ENCODE measurements at places on chromosomes 12 and 14. TPM values are rescaled to one million over a fixed set of nuclear protein-coding genes. Genes with fewer than 3 reads are reported as not detected.
A peak's percentile ranks its signal among the peaks of the same experiment; 100 is the strongest.

Gene GALNT8
- total RNA-seq = not detected

- no peaks in the 10 kb centered on the region for H3K4me1 ChIP-seq
- H3K27ac ChIP-seq = no peak overlapping the region
- no peaks in the 10 kb centered on the region for H3K36me3 ChIP-seq
- no peaks in the 10 kb centered on the region for H3K27me3 ChIP-seq
- DNase-seq = no peak
- no peak overlapping the region for H3K4me3 ChIP-seq
These were observed 1010.5 kb downstream of the NRXN3 start for GRCh38 chr14:79180656-79181055.

Gene PUS1
- total RNA-seq = 47.9 TPM

Gene G2E3
- 26.6 TPM for total RNA-seq

Gene VDR
- total RNA-seq = 0.48 TPM

DNA sequence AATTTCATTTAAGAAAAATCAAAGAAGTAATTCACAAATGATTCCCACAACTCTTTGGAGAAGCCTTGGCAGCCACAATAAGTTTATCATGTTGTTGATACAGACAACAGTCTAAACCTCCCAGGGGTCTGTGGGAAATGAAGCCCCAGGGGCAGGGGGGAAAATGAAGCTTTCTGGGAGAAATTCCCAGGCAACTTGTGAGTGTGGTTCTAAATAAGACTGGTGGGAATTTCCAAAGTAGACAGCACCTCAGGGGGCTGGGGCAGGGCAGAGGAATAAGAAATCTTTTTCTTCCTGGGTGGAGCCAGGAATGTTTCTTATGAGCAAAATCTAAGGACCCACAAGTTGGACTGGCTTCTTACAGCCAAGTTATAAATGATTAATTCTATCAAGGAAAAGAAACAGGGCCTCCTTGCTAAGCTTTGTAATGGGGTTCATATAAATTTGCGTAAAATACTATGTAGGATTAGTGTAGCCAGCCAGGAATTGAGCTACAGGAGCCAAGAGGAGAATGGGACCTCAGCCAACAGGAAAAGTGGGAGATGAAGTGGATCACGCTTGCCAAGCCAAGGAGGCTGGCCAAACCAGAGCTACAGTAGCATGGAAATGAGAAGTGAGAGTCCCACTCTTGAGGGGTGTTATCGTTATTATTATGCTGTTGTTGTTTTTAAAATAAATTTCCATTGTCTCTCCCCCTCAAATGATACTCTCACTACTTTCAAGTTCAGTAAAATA lies 182.9 kb upstream of the FAR2 start:
- DNase-seq = peak; percentile 80
- peaks cover 30% of the 10 kb centered on the region for H3K4me1 ChIP-seq
- H3K4me3 ChIP-seq = no peak overlapping the region
- no peak overlapping the region for H3K27ac ChIP-seq
- no peaks in the 10 kb centered on the region for H3K27me3 ChIP-seq
- no peaks in the 10 kb centered on the region for H3K36me3 ChIP-seq

GRCh38 chr14:53260286-53260685 lies 107.2 kb upstream of the DDHD1 start:
- no peak overlapping the region for H3K4me3 ChIP-seq
- H3K27me3 ChIP-seq = no peaks in the 10 kb centered on the region
- no peak overlapping the region for H3K27ac ChIP-seq
- no peaks in the 10 kb centered on the region for H3K36me3 ChIP-seq

DNA sequence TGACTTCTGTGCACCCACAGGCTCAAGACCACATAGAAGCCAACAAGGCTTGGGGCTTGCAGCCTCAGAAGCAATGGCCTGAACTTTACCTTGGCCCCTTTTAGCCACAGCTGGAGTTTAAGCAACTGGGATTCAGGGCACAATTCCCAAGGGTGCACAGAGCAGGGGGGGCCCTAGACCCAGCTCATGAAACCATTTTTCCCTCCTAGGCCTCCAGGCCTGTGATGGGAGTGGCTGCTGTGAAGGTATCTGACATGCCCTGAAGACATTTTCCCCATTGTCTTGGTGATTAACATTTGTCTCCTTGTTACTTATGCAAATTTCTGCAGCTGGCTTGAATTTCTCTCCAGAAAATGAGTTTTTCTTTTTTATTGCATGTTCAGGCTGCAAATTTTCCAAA lies 21.9 kb downstream of the GABARAPL1 start:
- H3K36me3 ChIP-seq = peaks cover 2% of the 10 kb centered on the region
- H3K27me3 ChIP-seq = no peaks in the 10 kb centered on the region
- no peak overlapping the region for H3K4me3 ChIP-seq
- no peak for DNase-seq

DNA sequence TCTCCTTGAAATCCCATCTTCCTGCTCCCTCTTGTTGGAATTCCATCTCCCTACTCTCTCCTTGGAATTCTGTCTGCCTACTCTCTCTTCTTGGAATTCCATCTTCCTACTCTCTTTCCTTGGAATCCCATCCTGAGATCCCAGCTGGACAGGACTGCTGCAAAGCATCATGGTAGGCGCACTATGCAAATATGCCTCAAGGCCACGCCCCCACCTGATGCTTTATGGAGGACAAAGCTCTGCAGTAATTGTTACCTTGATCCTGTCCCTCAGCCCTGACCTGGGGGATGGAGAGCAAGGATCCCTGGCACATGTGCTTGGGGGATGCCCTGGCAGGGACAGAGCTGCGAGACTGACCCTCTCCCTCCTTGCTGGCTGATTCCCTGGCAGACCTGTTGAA lies 185.6 kb downstream of the TBX5 start:
- no peaks in the 10 kb centered on the region for H3K27me3 ChIP-seq
- no peaks in the 10 kb centered on the region for H3K4me1 ChIP-seq
- no peak for DNase-seq

Gene OAS1
- 2.9 TPM for total RNA-seq

DNA sequence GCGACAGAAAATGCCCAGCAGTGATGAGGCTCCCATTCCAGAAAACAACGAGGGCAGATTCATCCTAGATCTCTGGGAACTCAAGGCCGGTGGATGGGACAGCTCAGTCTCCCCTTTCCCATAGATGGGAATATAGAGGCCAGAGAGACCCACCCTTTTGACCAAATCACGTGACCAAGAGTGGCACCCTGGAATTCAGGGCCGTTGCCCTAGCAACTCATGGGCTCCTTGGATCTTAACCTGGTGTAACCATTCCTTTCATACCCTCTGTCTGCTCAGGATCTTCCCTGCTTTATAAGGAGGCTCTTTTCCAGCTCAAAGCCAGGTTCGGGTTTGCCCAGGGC lies 8.4 kb upstream of the LRTM2 start:
- H3K27me3 ChIP-seq = no peaks in the 10 kb centered on the region
- no peak overlapping the region for H3K4me3 ChIP-seq
- H3K27ac ChIP-seq = peak overlapping the region; percentile 36

GRCh38 chr14:104496095-104496494 lies 83.5 kb upstream of the C14orf180 start:
- H3K4me1 ChIP-seq = no peaks in the 10 kb centered on the region
- no peak overlapping the region for H3K27ac ChIP-seq
- H3K27me3 ChIP-seq = no peaks in the 10 kb centered on the region
- no peak for DNase-seq

Gene TAS2R7
- not detected for total RNA-seq

DNA sequence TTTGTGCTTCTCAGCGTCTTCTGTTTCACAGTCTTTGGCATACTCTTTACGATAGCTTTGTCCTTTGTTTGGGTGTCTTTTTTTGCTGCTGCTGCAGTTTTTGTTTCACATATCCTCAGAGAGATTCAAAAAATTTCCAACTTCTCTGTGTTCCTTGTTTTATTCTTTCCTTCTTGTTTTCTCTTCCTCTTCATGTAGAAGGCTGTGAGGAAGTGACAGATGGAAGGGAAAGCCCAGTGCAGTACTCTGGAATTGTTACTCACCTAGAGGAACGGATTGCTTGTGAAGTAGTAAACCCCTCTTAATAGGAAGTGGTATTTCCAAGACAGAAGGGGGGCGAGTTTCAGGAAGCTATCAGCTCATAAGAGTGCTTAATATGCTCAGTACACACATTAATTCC lies 1.7 kb downstream of the CREBL2 start:
- no peaks in the 10 kb centered on the region for H3K27me3 ChIP-seq
- peaks cover 5% of the 10 kb centered on the region for H3K4me1 ChIP-seq
- DNase-seq = no peak
- no peak overlapping the region for H3K27ac ChIP-seq

DNA sequence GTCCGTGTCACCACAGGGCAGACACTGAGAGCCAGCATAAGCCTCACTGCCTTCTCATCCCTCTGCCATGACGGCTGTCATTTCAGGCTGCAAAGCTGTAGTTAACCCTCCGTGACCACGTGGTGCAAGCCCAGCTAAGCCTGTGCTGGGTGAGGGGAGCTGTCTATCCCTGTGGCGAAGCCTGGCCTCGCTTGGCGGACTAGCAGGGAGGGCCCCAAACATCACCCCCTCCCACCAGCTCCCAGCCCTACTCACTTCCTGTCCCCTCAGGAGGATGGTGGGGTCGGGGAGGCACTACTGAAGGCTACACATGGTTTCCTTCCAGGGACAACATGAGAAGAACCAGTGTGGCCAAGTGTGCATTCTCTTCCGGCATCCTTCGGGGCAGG lies 88.2 kb downstream of the CHGA start:
- DNase-seq = no peak
- H3K27me3 ChIP-seq = no peaks in the 10 kb centered on the region
- no peaks in the 10 kb centered on the region for H3K36me3 ChIP-seq
- H3K4me1 ChIP-seq = no peaks in the 10 kb centered on the region

DNA sequence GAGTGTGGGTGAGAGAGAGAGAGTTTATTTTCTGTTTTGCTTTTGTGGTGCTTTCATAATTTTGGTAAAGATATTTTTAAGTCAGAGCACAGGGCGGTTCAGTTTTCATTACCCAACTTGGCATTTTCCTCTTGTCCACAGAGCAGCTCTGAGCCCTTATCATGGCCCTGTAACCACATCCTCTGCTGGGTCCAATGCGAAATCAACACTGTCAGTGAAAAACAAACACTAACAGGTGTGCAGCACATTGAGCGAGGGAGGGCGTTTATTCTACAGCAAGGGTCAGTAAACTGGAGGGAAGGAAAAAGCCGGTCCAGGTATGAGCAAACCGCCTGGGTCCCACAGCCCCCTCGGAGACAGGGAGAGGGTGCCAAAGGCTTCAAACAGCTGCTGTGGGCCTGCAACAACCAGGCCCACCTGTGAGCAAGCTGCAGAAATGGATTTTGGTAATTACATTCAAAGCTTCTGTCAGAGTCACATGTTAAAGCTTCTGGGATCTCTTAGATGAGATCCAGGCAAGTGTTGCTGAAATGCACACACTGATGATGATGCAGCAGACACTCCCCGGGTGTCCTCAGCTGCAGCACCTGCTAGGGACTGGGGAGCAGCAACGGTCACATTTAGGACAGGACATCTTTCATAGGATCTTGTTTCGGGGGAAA lies 132.7 kb upstream of the DYRK2 start:
- no peaks in the 10 kb centered on the region for H3K4me1 ChIP-seq
- H3K27me3 ChIP-seq = no peaks in the 10 kb centered on the region
- no peaks in the 10 kb centered on the region for H3K36me3 ChIP-seq
- no peak overlapping the region for H3K27ac ChIP-seq
- no peak overlapping the region for H3K4me3 ChIP-seq

DNA sequence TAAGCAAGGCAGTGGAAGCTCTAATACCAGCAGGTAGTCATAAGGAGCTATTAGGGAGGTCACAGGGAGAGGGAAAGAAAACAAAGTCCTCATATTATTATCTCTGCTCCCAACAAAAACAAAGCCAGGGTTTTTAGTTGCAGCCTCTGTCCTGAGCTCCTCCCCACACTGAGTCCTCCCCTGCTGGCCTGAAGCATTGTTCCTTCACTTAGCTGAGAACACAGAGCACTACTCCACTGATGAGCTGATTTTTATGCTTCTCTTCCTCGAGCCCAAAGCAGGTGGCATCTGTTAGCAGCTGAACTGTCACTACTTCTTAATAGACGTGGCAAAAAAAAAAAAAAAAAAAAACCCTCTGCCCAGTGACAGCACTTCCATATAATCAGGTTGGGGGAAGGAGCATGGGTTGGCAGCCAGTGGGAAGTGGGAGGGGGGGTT lies 10.5 kb upstream of the STAC3 start:
- H3K4me1 ChIP-seq = no peaks in the 10 kb centered on the region
- H3K4me3 ChIP-seq = no peak overlapping the region
- H3K36me3 ChIP-seq = no peaks in the 10 kb centered on the region
- no peak for DNase-seq
- H3K27ac ChIP-seq = no peak overlapping the region

GRCh38 chr12:109736552-109737108 lies 23.0 kb downstream of the FAM222A start:
- no peaks in the 10 kb centered on the region for H3K36me3 ChIP-seq
- peaks cover 8% of the 10 kb centered on the region for H3K4me1 ChIP-seq
- DNase-seq = peak; percentile 41
- no peaks in the 10 kb centered on the region for H3K27me3 ChIP-seq
- H3K27ac ChIP-seq = no peak overlapping the region

Gene RAB15
- 26.7 TPM for total RNA-seq

- no peaks in the 10 kb centered on the region for H3K36me3 ChIP-seq
- peaks cover 89% of the 10 kb centered on the region for H3K27me3 ChIP-seq
- no peaks in the 10 kb centered on the region for H3K4me1 ChIP-seq
- no peak within 1 kb of the TSS for H3K4me3 ChIP-seq
- no peak within 1 kb of the TSS for H3K27ac ChIP-seq
These were observed at the start of gene HOXC10 for GRCh38 chr12:53984901-53985691. Gene HOXC10 (plus strand): TSS chr12:53985146. CDS start chr12:53985260, 114 bp downstream.

DNA sequence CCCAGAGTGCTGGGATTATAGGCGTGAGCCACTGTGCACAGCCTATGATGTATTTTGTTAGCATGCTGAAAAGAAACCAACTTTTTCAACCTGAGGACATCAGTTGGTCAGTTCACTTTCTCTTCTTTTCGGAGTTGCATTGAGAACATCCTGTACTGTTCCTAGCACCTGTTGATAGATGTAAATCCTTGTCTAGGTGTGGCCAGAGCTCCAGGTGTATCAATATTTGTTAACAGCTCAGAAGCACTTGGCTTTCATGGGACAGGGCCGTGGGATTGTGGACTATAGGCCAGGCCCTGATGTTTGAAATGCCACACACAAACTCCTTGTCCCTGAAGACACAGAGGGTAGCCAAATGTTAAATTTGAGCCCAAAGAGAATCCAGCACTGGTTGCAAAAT lies 14.9 kb downstream of the HCAR2 start:
- no peaks in the 10 kb centered on the region for H3K4me1 ChIP-seq
- no peaks in the 10 kb centered on the region for H3K27me3 ChIP-seq
- H3K4me3 ChIP-seq = no peak overlapping the region
- H3K36me3 ChIP-seq = no peaks in the 10 kb centered on the region
- DNase-seq = no peak
- H3K27ac ChIP-seq = no peak overlapping the region
